EH (cell line): ENCODE measurements at places on chromosomes 2 and 18.

- DNase-seq = no peak
Measured at GRCh38 chr2:99152199-99152895, 2.4 kb downstream of the TSGA10 start.

- DNase-seq = no peak
Measured at GRCh38 chr18:79549638-79550000, 130.0 kb upstream of the CTDP1 start.

DNA sequence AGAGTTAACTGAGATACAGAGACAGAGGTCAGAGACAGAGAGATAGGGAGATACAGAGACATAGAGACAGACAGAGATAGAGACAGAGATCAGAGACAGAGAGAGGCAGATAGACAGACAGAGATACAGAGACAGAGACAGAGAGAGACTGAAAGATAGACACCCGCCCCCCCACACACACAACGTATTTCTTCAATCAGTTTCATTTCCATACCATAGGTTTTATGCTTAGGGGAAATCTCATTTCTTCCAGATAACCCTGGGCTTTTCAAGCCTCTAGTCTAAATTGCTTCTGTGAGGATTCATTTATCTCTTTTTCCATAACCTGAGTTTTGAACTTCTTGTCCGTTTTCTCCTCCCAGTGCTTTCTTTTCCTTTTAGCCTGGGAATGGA is 94.6 kb downstream of the CD8B2 start:
- DNase-seq = no peak

- DNase-seq = peak; percentile 82
Measured at GRCh38 chr18:55900380-55900779, 312.4 kb upstream of the TCF4 start.

- DNase-seq = peak; percentile 69
Measured at GRCh38 chr18:39841482-39842365, 2113.3 kb upstream of the PIK3C3 start.

GRCh38 chr2:128424406-128425171 is 105.9 kb upstream of the HS6ST1 start:
- no peak for DNase-seq

DNA sequence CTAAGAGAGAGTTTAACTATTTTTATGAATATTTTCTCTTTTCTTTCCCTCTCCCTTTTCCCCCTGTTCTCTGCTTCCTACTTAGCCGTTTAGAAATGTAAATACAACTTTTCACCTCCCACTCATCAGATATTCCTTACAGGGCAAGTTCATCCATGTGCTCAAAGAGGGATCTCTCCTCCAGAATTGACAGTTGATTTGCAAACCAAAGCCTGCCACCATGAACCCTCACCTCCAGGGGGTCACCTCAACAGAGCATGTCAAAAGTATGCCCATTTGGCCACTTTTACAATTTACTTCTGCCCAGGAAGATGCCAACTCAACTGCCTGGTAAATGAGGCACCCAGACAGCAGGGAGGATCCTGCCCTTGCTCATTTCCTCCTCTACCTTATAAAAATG is 149.2 kb upstream of the GYPC start:
- no peak for DNase-seq

GRCh38 chr2:62858231-62858832 is 152.8 kb downstream of the EHBP1 start:
- no peak for DNase-seq

GRCh38 chr2:7673853-7674252 is 756.6 kb downstream of the RNF144A start:
- DNase-seq = peak; percentile 21

DNA sequence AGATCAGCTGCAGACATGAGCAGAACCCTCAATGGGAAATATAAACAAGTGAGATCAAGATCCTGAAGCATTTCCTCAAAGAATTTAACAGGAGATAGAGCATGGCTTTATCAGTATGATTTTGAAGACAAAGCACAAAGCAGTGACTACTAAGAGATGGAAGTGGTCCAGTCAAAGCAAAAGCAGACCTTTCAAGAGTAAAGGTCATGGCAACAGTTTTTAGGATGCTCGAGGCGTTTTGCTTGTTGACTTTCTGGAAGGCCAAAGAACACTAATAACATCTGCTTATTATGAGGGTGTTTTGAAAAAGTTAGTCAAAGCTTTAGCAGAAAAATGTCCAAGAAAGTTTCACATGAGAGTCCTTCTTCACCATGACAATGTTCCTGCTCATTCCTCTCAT is 128.5 kb downstream of the KCNE4 start:
- peak; percentile 81 for DNase-seq

- DNase-seq = no peak
Measured at GRCh38 chr18:25145731-25146511, 206.0 kb downstream of the ZNF521 start.

DNA sequence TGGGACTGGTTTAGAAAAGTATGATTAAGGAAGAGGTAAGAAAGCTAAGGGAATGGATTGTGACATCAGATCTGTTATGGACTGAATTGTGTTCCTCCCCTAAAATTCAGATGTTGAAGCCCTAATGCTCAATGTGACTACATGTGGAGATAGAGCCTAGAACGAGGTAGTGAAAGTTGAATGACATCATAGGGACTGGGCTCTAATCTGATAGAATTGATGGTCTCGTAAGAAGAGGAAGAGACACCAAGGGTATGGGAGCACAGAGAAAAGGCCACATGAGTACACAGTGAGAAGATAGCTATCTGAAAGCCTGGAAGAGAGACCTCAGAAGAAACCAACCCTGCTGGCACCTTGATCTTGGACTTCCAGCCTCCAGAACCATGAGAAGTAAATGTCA is 178.3 kb downstream of the TRIB2 start:
- no peak for DNase-seq

GRCh38 chr2:80073134-80073561 is 231.4 kb downstream of the LRRTM1 start:
- DNase-seq = peak; percentile 72

- DNase-seq = no peak
Measured at GRCh38 chr2:240819858-240820606, at the start of gene KIF1A. Gene KIF1A, minus strand, starts transcription at chr2:240820219. Its CDS starts 22,467 bp downstream, at chr2:240797752.

- no peak for DNase-seq
Measured at GRCh38 chr18:55141318-55141717, 182.1 kb upstream of the CCDC68 start.

GRCh38 chr18:7394050-7394659 is 163.3 kb downstream of the LRRC30 start:
- no peak for DNase-seq

DNA sequence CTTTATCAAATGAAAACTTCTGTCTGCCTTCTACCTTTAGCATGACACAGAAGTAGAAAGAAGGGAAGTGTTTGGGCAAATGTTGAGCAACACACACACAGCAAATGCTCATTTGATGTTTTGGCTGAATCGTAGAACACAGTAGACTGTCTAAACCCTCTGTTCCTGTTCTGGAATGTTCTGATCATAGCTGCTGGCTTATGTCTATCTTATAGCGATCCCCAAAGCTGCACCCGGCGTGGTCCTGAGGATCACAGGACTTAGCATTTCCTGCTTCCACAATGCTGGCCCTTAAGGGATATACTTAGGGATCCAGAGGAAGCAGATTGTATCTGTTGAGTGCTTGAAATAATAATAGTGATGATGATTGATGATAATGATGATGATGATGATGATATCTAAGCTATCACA is 15.2 kb downstream of the GNLY start:
- DNase-seq = peak; percentile 48

- peak; percentile 8 for DNase-seq
Measured at GRCh38 chr2:132665401-132666140, 4.4 kb downstream of the LYPD1 start.

- DNase-seq = no peak
Measured at GRCh38 chr2:86436328-86436727, 4.8 kb upstream of the KDM3A start.

GRCh38 chr2:236747426-236747825 is 177.8 kb downstream of the ACKR3 start:
- DNase-seq = no peak
